Activated CD4-positive, CD25-positive, alpha-beta regulatory T cell (primary cell): ENCODE measurements at places on chromosomes 6 and 20.

DNA sequence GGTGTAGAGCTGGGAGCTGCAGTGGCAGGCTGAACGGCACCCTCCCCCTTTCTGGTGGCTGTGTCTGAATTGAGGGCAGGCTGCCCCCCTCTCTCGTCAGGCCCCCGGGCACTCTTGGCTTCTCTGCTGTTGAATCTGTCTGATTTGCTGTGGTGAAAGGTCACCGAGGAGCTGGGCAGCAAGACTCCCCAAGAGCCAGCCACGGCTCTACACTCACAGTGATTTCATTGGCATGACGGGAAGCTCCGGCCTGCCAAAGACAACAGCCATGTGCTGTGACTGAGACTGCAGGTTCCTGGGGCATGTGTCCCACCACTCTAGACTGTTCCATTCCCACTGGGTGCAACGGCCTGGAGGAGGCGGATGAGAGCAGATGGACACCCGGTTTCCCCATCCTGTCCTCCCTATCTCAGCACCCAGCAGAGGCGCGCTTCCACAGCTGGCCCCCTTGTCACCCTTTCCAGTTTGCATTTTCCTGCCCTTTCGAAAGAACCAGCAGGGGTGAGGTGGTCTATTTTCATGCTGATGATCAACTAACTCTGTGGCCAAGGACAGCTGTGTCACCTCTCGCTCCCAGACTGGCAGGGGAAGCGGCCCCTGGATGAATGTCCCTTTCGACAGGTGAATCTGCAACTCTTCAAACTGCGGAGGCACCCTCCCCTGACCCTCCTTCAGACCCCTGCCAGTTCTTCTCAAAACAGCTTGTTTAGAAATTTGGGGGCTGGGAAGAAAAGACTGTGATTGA lies 2.2 kb downstream of the APCDD1L start:
- no peak for DNase-seq

DNA sequence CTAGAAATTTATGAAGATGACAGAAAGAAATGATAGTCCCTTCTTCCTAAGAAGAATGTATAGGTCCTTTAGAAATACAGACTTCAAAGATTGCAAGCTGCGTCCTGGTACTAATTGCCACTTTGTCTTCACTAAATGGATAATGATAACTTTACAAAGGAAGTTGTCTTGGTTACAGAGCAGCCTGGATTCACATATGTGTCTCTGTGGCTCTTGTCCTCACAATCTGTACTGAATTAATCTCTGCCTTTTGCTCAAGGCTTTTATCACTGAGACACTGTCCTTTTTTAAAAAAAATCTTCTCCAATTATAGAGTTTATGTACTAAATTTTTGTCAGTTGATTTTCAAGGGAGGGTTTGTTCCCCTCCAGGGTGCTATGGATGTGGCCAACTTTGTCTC lies 17.5 kb upstream of the MRAP2 start:
- no peak for DNase-seq

GRCh38 chr6:141398949-141399348 lies 733.8 kb upstream of the GJE1 start:
- DNase-seq: no peak

- DNase-seq: no peak
Measured at GRCh38 chr20:24933266-24933908, 15.7 kb upstream of the CST7 start.
